Stimulated activated CD4-positive, alpha-beta T cell treated with anti-CD3 and anti-CD28 coated beads, Interleukin-15, amount 100 ng/mL, for 24 hours (primary cell): ENCODE measurements at places on chromosomes 6 and 20.

DNA sequence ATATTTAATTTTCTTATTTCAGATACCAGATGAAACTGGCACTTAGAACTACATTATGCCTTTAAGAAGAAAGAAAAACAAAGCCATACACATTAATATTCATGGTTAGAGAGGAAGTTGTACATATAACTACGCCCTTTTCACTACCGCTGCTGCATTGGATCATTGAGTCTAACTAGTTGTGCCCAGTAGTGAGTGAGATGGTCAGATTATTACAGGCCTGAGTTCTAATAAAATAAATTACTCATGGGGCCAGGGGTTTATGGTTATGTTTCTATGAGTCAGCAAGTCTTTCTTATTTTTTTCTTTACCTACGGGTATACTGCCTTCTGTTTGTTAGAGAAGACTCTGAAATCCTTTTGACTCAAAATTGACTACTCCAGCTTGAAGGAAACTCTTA is 11.5 kb downstream of the RIOK1 start:
- DNase-seq: no peak

DNA sequence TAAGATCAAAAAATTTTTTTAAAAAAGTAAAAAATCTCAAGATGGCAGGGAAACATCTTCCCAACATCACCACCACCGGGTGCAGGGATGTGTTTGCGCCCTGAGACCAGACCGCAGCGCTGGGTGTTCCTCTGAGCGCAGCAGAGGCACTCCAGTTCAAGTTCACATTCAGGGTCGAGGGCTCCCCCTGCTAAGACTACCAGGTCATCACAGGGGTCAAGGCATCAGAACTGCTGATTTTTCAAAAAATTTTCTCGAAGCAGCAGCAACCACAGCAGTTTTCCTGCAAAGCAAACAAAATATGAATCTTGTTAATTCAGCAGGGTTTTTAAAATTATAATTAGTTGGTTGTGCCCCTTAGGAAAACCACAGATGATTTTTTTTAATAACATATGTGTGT is 83.1 kb downstream of the MYLK4 start:
- no peak for DNase-seq

- DNase-seq: no peak
Observed at GRCh38 chr20:1204576-1204975, 1.3 kb downstream of the C20orf202 start.

GRCh38 chr6:56840467-56841380 is 114.2 kb upstream of the BEND6 start:
- DNase-seq: no peak

GRCh38 chr6:132400883-132401617 is at the start of gene MOXD1:
TSS of gene MOXD1 (minus strand) at chr6:132401475. CDS start at chr6:132401426, 49 bp downstream.
- DNase-seq: peak; percentile 19

DNA sequence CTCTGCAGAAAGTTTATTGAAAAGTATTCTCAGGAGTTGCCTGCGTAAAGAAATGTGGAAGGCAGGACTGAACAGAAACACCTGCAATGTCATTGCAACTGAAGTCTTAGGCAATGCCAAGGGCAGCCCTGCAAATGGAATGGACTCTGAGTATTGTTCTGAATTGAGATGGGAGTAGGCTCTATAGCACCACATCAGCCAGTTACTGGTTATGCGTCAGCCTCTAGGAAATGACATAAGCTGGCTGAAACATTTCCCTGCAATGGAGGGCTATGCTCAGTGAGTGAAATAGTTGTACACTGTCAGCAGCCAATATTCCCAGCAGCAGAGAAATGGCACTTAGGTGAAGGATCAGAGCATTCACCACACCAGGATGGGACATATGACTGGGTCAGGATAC is 13.8 kb upstream of the GJE1 start:
- no peak for DNase-seq

DNA sequence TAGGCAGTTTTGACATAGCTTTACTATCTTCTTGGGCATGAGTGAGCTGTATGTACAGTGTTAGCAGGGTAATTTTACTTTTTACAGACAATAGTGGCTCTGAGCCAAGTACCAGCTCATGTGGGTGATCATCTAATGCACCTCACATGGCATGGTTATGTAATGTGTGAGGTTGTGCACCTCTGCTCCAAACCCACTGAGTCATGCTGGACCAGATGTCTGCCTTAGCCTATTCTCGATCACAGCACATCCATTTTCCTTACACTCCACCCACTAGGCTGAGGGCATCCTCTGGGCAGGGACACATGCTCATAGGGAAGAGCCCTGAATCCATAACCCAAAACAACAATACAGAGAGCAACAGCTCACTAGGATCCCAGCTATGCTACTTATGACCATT is 71.6 kb upstream of the FBXL4 start:
- no peak for DNase-seq

DNA sequence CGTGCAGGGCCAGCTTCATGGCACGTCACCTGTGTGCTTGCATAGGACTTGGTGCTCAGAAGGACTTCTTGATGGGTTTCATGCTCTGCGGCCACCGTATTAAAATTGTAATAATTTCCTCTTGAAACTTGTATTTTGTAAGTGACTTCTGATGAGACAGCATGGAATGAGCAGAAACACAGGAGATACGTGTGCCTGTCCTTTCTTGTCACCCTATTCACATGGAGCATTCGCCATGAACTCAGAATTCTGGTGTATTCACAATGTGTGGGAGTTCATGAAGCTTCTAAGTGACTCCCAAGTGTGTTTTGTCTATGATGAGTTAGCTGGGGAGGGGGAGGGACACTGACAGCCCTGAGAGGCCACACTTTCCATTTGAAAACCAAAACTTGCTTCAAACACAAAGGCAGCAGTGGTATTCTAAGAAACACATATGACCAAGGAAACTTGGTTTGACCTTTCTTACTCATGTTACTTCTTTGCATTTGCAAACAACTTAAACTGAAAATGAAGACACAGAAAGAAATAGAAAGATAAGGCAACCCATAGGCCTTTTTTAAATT is 92.1 kb upstream of the NEDD9 start:
- peak; percentile 72 for DNase-seq

GRCh38 chr6:138592749-138593123 is 93.4 kb upstream of the NHSL1 start:
- no peak for DNase-seq

GRCh38 chr20:16175322-16175961 is 397.8 kb downstream of the KIF16B start:
- DNase-seq: no peak
